ENCODE measurements at places on chromosomes 7 and 10. TPM values are rescaled to one million over a fixed set of nuclear protein-coding genes. Genes with fewer than 3 reads are reported as not detected.
A peak's percentile ranks its signal among the peaks of the same experiment; 100 is the strongest.

DNA sequence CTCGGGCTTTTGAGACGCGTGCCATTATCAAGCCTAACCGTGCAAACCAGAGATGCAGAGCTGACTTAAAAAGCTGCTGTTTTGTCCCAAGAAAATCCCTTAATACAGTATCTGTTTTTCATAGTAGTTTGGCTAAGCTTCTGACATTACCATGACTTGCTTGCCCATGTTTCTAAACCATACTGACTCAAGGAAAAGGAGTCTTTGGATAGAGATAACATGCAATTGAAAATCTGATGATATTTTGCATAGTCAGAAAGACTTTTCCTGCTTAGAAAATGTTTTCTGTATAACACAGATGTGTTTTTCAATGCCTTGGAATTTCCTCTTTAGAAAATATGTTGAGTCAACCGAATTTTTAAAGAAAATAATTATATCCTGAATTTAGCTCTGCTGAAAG, 21.5 kb upstream of the AKR1E2 start:
- H3K36me3 ChIP-seq: no peaks in the 10 kb centered on the region
- H3K4me1 ChIP-seq: no peaks in the 10 kb centered on the region
- no peak overlapping the region for H3K4me3 ChIP-seq
- no peak for DNase-seq
- H3K27ac ChIP-seq: no peak overlapping the region

Gene MMP21
- total RNA-seq: 0.11 TPM

DNA sequence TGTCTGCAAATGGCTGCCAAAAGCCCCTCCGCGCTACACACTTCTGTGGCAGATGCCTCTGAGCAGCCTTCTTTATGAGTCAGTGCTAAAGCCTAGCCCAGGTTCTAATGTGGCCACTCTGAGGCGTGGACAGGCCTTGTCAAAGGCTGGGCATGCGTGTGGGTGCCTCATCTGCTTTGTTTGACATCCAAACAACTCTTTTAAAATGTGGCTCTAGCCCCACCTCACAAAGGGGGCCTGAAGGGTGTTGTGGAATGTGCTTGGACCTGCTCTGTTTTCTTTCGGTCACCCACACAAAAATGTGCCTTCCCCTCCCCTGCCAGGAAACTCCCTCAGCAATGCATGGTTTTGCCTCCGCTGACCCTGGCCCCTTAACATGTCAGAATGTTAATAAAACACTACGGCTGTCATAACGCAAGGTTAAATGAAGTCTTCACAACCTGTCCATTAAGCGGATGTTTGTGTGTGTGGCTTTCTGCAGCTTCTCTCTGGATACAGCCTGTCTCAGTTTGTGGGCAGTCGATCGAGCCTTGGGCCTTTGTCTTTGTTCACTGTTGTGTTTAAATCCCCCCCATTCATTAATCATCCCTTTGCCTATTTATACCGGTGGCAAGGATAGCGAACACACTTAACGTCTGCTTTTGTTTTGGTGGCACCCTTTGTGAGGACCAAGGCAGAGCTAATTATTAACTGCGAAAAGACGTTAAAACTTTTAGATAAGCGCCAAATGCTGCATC, 718.9 kb downstream of the LRMDA start:
- H3K27me3 ChIP-seq: no peaks in the 10 kb centered on the region
- H3K4me3 ChIP-seq: no peak overlapping the region
- no peaks in the 10 kb centered on the region for H3K36me3 ChIP-seq
- no peak for DNase-seq
- no peaks in the 10 kb centered on the region for H3K4me1 ChIP-seq

Gene SPDYE2
- total RNA-seq: not detected

DNA sequence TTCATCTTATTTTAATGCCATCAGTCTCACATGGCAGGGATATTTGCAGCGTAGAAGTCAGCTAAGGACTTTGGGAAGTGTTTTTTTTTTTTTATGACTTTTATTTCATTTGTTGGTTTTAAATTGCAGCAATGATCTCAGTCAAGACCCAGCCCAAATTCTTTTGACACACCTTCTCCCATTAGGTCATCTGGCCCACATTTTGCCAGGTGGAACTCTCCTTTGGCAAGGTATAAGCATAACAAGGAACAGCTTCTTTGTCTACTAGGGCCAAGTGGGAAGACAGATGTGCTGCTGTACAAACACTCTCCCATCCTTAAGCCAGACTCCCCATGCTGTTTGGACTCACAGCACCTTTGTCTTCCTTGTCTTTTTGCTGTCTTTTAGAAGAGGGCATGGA, 41.8 kb downstream of the PLEKHA8 start:
- DNase-seq: no peak
- peaks cover 3% of the 10 kb centered on the region for H3K4me1 ChIP-seq
- no peak overlapping the region for H3K27ac ChIP-seq
- H3K27me3 ChIP-seq: no peaks in the 10 kb centered on the region

GRCh38 chr7:148447221-148447849, 143.2 kb upstream of the C7orf33 start:
- no peak for DNase-seq
- H3K36me3 ChIP-seq: no peaks in the 10 kb centered on the region
- peaks cover 20% of the 10 kb centered on the region for H3K4me1 ChIP-seq
- H3K27me3 ChIP-seq: no peaks in the 10 kb centered on the region

DNA sequence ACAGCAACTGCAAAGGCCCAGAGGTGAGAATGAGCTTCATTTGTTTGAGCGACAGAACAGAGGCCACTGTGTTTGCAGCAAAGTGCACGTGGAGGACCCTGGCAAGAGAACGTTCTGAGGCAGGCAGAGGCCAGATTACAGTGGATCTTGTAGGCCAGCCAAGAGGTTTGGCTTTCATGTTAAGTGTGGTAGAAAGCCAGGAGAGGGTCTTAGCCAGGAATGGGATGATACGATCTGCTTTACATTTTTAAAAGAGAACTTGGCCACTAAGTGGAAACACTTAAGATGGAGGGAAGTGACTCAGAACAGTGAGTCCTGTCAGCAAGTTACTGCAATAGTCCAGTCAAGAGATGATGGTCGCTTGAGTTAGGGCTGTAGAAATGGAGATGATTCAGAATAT, 4.6 kb downstream of the CCDC136 start:
- H3K4me3 ChIP-seq: no peak overlapping the region
- peaks cover 2% of the 10 kb centered on the region for H3K4me1 ChIP-seq
- DNase-seq: no peak

Gene CYP3A5
- not detected for total RNA-seq

Gene KLF14
- total RNA-seq: not detected

- H3K4me3 ChIP-seq: no peak overlapping the region
- DNase-seq: no peak
- no peaks in the 10 kb centered on the region for H3K36me3 ChIP-seq
- H3K4me1 ChIP-seq: no peaks in the 10 kb centered on the region
- H3K27me3 ChIP-seq: peaks cover 6% of the 10 kb centered on the region
Observed at GRCh38 chr7:138029941-138030340, 28.1 kb upstream of the CREB3L2 start.

Gene DKK1
- total RNA-seq: not detected

Gene GNAT3
- not detected for total RNA-seq

GRCh38 chr7:97006055-97006815, 882 bp downstream of the DLX6 start:
- H3K27ac ChIP-seq: no peak overlapping the region
- DNase-seq: no peak
- H3K27me3 ChIP-seq: peaks cover 83% of the 10 kb centered on the region
- peak overlapping the region; percentile 64 for H3K4me3 ChIP-seq
- H3K4me1 ChIP-seq: peaks cover 4% of the 10 kb centered on the region

Gene EVX1
- not detected for total RNA-seq

DNA sequence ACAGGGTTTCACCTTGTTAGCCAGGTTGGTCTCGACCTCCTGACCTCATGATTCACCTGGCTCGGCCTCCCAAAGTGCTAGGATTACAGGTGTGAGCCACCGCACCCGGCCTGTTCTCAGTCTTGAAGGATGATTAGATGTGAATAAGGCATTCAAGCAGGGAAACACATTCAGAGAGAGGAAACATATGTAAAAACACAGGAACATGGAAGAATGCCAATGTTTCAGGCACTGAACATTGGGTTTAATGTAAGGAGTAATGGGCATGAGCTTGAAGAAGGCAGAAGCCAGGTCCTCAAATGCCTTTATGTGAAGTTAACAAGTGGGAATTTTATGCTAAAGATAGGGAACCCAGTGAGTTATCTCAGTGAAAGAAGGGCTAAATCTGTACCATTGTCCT, 74.3 kb downstream of the ARL4A start:
- H3K4me1 ChIP-seq: no peaks in the 10 kb centered on the region
- peaks cover 4% of the 10 kb centered on the region for H3K27me3 ChIP-seq
- H3K4me3 ChIP-seq: no peak overlapping the region
- no peak overlapping the region for H3K27ac ChIP-seq
- DNase-seq: no peak

- H3K36me3 ChIP-seq: no peaks in the 10 kb centered on the region
- DNase-seq: no peak
- H3K27me3 ChIP-seq: no peaks in the 10 kb centered on the region
- H3K4me3 ChIP-seq: no peak overlapping the region
- no peak overlapping the region for H3K27ac ChIP-seq
Observed at GRCh38 chr10:76353237-76353851, 921.9 kb downstream of the LRMDA start.

- no peak overlapping the region for H3K4me3 ChIP-seq
- no peaks in the 10 kb centered on the region for H3K27me3 ChIP-seq
- DNase-seq: no peak
- H3K36me3 ChIP-seq: no peaks in the 10 kb centered on the region
Observed at GRCh38 chr7:85719981-85720953, 533.4 kb upstream of the SEMA3D start.

GRCh38 chr7:147711447-147711846, 879.1 kb upstream of the C7orf33 start:
- H3K36me3 ChIP-seq: no peaks in the 10 kb centered on the region
- H3K4me3 ChIP-seq: no peak overlapping the region
- H3K27ac ChIP-seq: no peak overlapping the region

Gene TRPV5
- not detected for total RNA-seq

All from activated T-helper 2 cell treated with anti-CD3 and anti-CD28 coated beads, Interferon-gamma antibody, Interleukin-2, Interleukin-4, amounts not matched to agents 10 μg/mL and 5 μg/mL and 100 μg/mL, durations not matched to agents 14 hours and 24 hours and 36 hours (primary cell).